ENCODE measurements at places on chromosomes 12 and 14. TPM values are rescaled to one million over a fixed set of nuclear protein-coding genes. Genes with fewer than 3 reads are reported as not detected.

The TEX52 gene
- polyA plus RNA-seq = not detected

- DNase-seq = no peak
These were observed 83.4 kb downstream of the RTN1 start for GRCh38 chr14:59787045-59787674.

- DNase-seq = peak; percentile 98
These were observed 66.7 kb downstream of the IRF2BPL start for GRCh38 chr14:76961631-76962302.

The SRRM4 gene
- polyA plus RNA-seq = not detected

The PTCSC3 gene
- polyA plus RNA-seq = not detected

DNA sequence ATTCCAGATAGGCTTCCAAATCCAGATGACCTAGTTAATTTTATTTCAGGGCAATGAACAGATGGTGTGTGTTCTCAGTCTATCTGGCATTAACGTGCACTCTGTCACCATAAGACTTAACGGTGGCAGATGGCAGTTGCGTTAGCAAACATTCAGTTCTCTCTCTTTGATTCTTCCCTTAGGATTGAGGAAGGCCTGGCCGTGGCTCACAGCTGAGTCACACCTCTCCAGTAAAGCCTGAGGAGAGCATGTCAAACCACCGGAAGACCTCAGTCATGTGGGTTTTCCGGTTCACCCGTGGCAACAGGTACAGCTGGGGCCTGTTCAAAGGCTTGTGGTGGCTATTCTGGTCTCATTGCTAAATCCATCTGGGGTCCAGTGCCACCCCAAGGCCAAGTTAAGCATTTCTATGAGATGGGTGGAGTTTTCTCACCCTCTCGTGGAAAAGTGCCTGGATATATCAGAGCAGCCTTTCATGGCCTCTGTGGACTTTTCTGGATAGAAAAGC, 545.1 kb upstream of the ATP2B1 start:
- peak; percentile 94 for DNase-seq
